IMR-90 (cell line): ENCODE measurements at places on chromosomes 3 and 15. TPM values are rescaled to one million over a fixed set of nuclear protein-coding genes. Genes with fewer than 3 reads are reported as not detected.
A peak's percentile ranks its signal among the peaks of the same experiment; 100 is the strongest.

TM4SF18 gene
- under 0.01 TPM in 1 of 2 replicates, not detected in the other for total RNA-seq

MYO5C gene
- total RNA-seq: under 0.01 TPM in 2 replicates

ZBED2 gene
- total RNA-seq: 0.72 and 1.1 TPM in 2 replicates

KLHL6 gene
- total RNA-seq: not detected in 2 replicates

HAUS2 gene
- 22.4 and 29.2 TPM in 2 replicates for total RNA-seq

LSAMP gene
- total RNA-seq: 7.9 and 8.1 TPM in 2 replicates

OXTR gene
- 56.1 and 76.9 TPM in 2 replicates for total RNA-seq

DNA sequence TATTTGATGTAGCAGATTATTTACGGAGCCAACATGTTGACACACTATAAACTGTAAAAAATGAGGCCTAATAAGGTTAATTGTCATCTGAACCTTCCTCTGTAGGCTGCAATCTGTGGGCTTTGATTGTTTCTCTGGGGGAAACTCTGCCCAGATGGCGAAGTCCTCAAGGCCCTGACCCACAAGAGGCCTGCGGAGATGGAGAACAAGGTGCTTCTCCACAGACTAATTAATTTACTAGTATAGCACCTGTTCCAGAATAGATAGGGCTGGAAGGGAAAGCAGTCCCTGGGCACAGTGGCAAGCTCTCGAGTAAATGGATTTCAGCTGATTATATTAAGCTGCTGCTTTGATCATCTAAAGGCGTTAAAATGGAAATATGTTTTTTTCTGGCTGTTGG is 338.8 kb upstream of the DNAJC19 start:
- no peak for DNase-seq

GRCh38 chr15:40721701-40722100 is 26.7 kb downstream of the RAD51 start:
- peak; percentile 7 for DNase-seq

DNA sequence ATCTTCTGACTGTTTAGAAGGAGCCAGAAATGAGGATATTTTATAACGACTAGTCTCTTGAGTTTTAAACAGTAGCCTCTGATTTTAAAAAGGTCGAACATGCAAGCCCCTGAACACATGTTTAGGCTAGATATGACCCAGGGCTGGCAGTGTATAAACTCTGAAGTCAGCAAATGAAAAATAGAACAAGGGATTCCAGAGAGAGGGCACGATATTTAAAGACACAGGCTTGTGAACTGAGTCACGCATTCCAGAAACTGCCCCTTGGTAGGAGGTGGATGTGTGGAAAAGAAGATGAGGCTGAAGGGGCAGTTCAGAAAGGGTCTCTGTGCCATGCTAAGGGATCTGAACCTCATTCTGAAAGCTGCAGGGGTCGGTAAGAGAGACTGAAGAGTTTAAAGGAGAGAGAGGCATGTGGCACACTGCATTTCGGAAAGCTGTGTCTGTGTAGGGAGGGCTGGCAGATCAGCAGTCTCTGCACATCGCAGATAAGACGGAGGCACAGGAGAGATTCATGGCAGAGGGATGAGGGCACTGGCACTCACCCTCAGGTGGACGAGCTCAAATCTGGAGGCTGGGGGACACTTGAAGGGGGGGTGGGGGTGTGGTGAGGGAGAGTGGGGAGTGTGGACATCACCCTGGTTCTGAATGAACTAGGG is 22.1 kb downstream of the ST8SIA2 start:
- no peak for DNase-seq

DNA sequence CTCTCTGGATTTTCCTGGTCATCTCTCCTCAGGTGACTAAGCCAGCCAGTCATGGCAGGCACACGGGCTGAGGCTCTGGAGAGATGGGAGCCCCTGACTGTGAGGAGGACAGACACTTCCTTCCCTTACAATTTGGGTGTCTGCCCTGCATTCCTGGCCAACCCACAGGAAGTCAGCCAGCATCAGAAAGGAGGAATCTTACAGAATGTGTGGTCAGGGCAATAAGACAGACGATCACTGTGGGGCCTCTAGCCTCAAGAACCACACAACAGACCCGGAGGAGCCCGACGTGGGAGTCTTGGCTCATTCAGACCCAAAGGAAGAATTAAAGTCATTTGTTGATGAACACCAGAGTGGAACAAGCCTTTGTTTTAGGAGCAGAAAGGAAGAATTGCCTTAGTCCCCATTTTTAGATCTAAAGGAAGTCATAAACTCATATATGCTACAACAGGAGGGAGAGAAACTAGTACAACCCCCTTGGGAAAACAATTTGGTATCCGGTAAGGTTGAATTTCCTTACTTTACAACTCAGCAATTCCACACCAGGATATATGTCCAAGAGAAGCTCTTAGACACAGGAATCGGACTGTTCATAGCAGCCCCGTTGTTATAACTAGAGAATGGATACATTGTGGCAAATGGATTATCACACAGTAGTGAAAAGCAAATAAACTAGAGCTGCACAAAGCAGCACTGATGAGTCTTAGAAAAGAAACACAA is 62.2 kb downstream of the ABTB1 start:
- peak; percentile 98 for DNase-seq

GRCh38 chr3:156216852-156217251 is 96.5 kb downstream of the KCNAB1 start:
- no peak for DNase-seq

- no peak for DNase-seq
Observed at GRCh38 chr15:79204886-79205675, 77.4 kb upstream of the ANKRD34C start.

GRCh38 chr15:96553006-96553405 is 222.5 kb downstream of the NR2F2 start:
- no peak for DNase-seq

GRCh38 chr3:20914310-20914709 is 728.3 kb upstream of the SGO1 start:
- DNase-seq: no peak

DNA sequence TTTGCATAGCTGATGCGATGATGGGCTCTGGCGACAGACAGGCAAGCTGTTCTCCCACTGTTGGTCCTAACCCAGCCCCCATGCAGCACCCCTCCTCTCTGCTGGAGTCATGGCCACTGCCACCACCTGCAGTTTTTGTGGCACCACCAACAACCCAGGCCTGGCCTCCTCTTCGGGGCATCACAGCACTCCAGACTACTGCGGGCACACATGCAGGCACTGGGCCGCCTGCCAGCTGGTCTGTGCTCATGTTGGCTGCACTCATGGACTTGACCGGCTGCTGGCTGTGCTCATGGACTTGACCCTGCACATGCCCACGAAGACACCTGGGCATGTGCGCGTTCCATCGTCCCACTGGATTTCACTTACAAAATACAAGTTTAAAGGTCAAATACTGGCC is 130.9 kb upstream of the TMEM108 start:
- DNase-seq: no peak

- peak; percentile 71 for DNase-seq
Observed at GRCh38 chr3:125351814-125352456, 23.2 kb downstream of the ZNF148 start.
